ENCODE measurements at places on chromosomes 3 and 15. TPM values are rescaled to one million over a fixed set of nuclear protein-coding genes. Genes with fewer than 3 reads are reported as not detected.

- DNase-seq, result no peak
Measured at GRCh38 chr3:158600787-158601186, 29.8 kb downstream of the MLF1 start.

GRCh38 chr3:179929091-179929529 lies 107.6 kb downstream of the PEX5L start:
- no peak for DNase-seq

GRCh38 chr3:176447369-176447768 lies 749.9 kb downstream of the TBL1XR1 start:
- DNase-seq, result no peak

DNA sequence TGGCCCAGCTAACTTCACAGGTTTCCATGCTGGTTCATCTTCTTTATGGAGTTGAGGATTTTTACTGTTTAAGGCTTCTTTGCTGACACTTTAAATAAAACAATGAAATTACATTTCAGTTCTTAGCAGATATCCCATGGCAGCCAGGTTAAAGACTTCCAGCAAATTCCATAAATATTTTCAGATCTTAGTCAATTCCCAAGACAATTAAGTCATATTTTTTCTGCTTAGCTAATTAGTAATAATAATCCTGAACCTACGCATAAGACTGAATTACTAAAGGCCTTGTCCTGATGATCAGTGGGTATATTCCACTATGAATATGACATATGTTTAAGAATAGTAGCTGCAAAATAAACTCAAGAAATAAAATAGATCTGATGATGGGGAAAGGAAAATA lies 83.3 kb downstream of the NR2E3 start:
- DNase-seq, result no peak

DNA sequence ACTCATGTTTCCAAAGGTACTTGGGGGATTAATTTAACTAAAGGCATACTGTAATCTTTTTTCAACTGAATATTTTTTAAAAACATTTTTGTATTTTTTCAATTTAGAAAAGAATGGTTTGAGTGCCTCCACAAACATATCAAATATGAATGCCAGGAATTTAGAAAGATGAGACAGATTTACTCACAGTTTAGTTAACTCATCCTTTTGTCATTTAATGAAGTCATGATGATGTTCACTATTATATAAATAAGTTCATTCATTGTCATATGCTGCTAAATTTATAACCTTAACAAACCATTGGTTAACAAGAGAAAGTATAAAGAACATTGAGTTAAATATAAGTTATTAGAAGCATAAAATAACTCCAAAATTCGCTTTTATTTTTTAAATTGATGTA lies 50.0 kb downstream of the FGF7 start:
- DNase-seq, result no peak

DNA sequence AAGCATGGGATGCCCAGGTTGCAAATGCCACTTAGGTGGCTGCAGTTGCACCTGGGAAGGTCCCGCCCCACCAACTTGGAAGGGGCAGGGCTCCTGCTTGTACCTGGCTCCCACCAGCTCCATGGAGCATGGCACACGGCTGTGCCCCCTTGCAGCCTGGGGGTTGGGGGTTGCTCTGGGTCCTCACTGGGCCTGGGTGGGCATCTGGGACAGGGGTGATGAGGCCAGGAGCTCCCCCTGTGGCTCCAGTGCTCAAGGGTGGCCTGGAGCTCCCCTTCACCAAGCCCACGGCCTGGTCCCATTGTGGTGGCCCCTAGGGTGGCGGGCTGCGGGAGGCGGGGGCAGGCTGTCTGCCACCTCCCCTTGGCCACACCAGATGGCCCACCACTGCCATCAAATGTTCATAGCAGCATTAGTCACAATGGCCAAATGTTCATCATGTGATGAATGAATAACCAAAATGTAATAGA lies 36.7 kb downstream of the GHSR start:
- no peak for DNase-seq

GRCh38 chr15:74878273-74878672 lies 5.1 kb upstream of the SCAMP2 start:
- DNase-seq, result no peak

- no peak for DNase-seq
Measured at GRCh38 chr3:98779541-98780335, 16.6 kb downstream of the ST3GAL6 start.

DNA sequence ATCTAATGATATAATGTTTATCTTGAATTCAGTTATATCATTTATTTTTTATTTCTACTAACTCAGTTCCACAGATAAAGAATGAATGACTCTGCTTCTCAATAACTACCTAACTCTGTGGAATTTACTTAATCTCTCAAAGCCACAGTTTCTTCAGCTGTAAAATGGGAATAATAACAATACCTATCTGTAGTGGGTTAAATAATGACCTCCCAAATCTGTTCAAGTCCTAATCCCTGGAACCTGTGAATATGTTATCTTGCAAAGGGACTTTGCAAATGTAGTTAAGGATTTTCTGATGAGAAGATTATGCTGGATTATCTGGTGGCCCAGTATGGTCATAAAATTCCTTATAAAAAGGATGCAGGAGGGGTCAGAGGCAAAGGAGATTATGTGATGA lies 61.7 kb downstream of the THRB start:
- DNase-seq, result no peak

DNA sequence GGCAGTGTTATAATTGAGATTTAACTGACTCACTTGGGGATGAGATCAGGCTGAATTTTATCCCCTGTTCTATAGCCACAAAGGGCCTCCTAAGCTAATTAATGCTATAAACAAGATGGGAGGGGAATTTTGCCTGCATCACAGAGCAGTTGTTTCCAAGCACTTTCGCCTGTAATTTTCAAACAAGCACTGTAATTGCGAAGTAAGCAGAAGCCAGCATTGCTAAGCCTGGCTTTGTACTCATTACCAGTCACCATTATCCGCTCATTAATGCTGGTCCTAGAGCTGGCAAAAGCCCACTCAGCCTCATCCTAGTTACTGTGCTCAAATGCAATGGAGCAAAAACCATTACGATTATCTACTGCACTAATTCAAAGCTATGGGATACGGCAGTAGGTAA lies 356.6 kb upstream of the UBE2E2 start:
- DNase-seq, result no peak

DNA sequence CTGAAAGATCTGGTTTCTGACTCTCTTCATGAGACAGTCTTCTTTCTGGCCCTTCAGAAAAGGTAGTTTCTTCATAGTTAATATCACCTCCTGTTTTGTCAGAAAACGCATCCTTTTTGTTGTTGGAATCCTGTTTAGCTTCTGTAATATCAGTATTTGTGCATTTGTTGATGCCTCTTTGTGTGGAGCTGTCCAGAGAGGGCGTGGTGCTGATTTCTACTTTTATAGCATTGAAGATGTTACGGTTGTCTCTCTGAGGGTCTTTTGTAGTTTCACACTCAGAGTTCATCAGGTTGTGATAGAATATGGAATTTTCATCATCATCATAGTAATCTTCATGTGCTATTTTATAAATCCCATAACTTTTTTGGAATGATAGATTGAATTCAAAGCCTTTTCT lies 8.9 kb downstream of the GPR149 start:
- no peak for DNase-seq

GRCh38 chr3:146970236-146970635 lies 365.1 kb upstream of the PLSCR5 start:
- DNase-seq, result no peak

- no peak for DNase-seq
Measured at GRCh38 chr15:70219966-70220365, 122.2 kb upstream of the TLE3 start.

- DNase-seq, result no peak
Measured at GRCh38 chr3:11563159-11563864, 80.4 kb downstream of the VGLL4 start.

- DNase-seq, result no peak
Measured at GRCh38 chr3:7962301-7962700, 539.3 kb upstream of the LMCD1 start.

The ELL3 gene
- total RNA-seq, result 2.4 TPM

The CPN2 gene
- total RNA-seq, result not detected

The ATP13A4 gene
- total RNA-seq, result not detected

The GMNC gene
- total RNA-seq, result 0.15 TPM

The LYZL4 gene
- total RNA-seq, result not detected

The XCR1 gene
- total RNA-seq, result not detected

The LARP6 gene
- total RNA-seq, result 20.2 TPM

The CYP8B1 gene
- not detected for total RNA-seq

Measured in right atrium auricular region (tissue), 2 donors.